DMS 273 treated with DMSO at 0.1 percent for 48 hours (cell line): ENCODE measurements at places on chromosomes 4 and X.
A peak's percentile ranks its signal among the peaks of the same experiment; 100 is the strongest.

DNA sequence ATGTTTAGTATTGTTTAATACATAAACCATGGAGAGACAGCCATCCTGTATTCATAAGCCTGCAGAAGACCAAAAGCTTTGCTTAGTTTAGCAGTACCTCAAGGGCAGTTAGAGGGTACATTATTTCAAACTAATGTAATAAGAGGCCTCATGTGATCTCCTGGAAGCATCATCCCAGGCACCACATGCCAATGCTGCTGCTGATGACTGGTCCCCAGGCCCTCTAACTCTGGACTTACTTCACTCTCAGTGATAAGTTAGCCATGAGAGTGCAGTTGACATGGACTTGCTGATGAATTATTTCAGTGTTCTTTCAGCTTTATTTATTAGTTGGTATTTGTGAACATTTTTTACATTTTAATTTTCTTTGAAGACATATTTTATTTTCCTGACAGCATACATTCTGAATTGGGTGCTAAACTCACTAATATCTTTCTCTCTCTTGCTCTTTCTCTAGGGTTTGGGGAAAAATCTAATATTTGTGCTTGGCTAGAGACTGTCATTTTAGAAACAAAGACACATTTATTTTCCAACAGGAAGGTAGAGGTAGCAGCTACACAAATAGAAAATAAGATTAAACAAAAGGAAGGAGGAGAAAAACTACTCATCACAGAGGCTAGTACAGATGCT, 207.8 kb downstream of the NPFFR2 start:
- DNase-seq: no peak

GRCh38 chr4:109684727-109685126, 18.5 kb downstream of the CASP6 start:
- DNase-seq: no peak

DNA sequence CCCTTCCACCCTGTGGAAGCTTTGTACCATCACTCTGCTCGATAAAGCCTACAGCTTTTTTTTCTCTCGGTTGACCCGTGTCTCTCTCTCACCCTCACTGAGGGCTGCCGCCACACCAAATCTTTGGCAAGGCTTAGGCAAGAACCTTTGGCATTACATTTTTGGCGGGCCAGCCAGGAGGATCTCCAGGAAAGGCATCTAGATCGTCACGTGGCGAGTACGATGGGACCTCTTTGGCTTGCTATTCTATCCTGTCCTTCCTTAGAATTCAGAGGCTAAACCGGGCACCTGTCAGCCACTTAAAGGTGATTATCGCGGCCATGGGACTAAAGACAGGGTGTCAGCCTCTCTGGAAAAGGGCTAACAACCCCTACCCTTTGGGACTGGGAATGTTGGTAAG, 96.2 kb downstream of the UGT2B28 start:
- no peak for DNase-seq

- DNase-seq: no peak
Observed at GRCh38 chr4:146256328-146256727, 42.0 kb downstream of the REELD1 start.

- no peak for DNase-seq
Observed at GRCh38 chr4:2761035-2761923, 5.1 kb upstream of the TNIP2 start.

DNA sequence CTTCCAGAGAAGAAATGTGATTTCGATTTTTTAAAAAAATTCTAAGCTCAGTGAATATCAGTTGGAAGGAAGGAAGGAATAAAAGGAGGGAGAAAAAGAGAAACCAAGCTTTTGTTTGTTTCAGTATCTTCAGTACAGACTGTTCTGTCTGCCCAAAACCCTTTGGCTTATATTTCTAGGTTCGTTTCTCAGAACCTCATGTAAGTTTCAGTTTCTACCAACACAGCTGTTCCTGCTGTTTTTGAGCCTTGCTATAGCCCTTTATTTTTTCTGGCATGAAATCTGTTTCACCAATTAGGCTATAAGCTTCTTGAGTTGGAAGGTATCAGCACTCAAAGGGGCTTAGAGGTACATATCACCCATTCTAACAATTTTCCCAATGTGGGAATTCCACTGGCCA, 157.9 kb downstream of the GBA3 start:
- DNase-seq: peak; percentile 12

DNA sequence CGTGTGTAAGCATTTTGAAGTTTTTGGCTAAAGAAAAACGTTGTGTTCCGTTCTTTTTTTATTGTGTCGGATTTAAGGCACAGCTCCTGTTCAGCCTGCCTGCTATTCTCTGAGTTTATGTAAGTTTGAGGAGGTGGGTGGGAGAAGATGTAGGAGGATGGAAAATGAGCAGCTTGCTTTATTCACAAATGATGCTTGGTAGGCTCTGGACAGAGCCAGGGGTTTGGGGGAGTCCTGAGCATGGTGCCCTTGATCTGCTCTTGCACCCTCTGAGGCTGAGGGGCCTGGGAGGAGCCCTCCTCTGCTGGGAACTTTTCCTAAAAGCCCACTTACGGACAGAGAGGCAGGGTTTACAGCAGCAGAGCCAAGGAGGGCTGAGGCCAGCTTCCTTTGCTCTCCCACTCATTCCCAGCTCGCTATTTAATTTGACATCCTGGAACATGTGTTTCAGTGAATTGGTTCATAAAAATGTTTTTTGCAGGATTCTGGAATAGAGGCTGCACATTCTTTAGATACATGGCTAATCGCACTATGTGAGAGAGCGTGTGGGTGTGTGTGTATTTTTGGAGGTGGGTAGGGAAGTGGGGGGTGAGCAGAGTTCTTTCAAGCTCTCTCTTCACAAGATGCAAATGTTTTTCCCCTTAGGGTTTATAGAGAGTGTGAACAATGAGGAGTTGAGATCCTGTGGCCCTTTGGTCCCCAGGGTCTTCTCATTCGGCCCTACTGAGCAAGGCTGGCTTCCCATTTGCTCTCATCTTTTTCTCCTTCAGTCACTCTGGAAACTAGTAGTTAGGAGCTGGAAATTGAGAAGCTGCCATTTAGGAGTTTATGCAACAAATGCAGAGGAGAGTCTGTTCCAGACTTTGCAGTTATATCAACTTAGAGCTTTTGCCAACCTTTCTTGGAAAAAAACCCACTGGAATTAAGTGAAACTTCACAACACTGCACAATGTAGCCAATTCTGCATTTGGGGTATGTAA, 32.1 kb downstream of the TMEM131L start:
- DNase-seq: no peak

DNA sequence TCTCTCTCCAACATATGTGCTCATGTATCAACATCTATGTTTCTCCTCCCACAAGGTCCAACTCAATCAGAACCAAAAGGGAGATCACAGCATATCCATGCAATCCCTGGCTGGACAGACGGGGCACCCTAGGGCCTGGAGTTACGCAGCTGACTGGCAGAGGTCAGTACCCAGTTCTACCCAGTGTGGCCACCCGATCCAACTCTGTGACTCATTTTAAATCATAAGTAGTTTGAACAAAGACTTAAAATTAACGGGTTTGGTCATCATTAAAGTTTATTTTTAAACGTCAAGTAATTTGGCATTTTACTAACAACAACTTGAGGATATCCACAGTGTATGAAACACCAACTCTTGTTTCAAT, 59.5 kb downstream of the APBB2 start:
- no peak for DNase-seq
